ENCODE measurements at places on chromosomes 6 and 20.

- no peak for DNase-seq
These were observed 16.3 kb downstream of the RPRD1B start for GRCh38 chr20:38049800-38050199.

GRCh38 chr20:57843941-57844625 is 134.3 kb upstream of the PMEPA1 start:
- no peak for DNase-seq

GRCh38 chr6:16493112-16493511 is 254.7 kb downstream of the GMPR start:
- no peak for DNase-seq

- DNase-seq: no peak
These were observed 362.0 kb upstream of the CITED2 start for GRCh38 chr6:139736325-139736906.

DNA sequence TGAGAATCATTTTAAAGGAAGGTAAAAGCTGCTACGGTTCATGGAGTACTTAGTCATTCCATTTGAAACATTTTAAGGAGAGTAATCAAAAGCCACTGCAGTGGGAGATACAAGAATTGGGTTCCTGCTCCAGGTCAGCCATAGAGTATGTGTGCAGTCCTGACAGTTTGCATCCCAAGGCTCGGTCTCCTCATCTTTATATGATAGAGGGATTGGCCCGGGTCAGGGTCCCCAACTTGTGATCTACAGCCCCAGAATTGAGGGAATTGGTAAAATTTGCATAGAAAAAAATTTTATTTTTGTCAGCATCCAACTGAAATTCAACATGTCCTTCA is 147.4 kb upstream of the PRND start:
- no peak for DNase-seq

GRCh38 chr6:131314838-131315237 is 179.6 kb downstream of the AKAP7 start:
- DNase-seq: no peak

DNA sequence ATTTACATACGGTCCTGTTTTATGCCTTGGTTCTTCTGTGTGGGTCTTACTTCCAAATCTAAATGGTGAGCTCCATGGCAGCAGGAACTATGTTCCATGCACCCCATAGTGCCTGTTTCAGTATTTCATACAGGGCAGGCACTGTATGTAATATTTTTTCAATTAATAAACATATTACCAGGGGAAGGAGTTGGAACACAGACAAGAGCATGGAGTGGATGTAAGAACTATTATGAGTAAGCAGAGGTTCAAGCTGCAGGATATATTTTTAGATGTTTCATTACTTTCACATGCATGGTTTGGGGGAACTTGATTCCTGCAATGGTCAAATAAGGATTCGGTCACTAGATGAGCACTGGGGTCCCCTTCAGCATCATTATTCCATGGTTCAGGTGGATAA is 108.3 kb downstream of the KIF13A start:
- DNase-seq: no peak

DNA sequence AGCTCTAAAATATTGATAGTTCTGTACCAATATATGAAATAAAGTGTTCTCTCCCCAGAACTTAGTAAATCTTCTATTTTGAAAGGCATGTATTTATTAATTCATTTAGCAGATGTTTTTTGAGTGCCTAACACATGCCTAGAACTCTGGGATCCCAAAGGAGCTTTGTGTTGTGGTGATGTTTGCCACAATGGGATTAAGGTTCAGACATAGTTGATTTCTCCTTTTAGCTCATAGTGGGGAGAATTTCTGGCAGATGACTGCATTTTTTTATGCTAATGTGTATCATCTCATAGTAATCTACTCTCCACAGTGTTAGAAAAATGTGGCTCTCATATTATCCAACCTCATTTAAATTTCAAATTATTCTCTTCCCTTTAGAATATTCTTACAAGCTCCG is 21.7 kb downstream of the MYB start:
- DNase-seq: no peak
